ENCODE measurements at places on chromosomes 3 and 15.

DNA sequence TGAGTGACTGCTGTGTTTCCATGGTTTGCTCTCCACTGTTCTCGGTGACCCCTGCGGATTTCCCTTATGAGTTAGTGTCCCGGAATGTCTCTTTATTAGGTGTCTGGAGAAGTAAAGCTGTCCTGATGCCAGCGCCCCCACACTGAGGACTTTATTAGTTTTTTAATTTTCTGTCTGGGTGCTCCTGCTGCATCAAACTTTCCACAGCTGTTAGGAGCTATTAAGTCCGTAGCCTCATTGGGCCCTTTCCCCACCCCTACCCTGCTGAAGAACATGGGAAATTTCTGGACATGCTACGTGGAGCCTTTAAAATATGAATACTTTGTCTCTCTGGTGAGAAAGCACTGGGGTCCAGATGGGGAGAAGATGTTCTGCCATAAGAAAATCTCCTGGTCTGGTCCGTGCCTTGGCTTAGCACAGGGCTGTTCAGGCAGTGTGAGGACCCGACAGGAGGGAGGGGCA is 161.7 kb upstream of the HES1 start:
- no peak for DNase-seq

- DNase-seq, result no peak
Measured at GRCh38 chr3:27213450-27213849, 155.7 kb downstream of the NEK10 start.

DNA sequence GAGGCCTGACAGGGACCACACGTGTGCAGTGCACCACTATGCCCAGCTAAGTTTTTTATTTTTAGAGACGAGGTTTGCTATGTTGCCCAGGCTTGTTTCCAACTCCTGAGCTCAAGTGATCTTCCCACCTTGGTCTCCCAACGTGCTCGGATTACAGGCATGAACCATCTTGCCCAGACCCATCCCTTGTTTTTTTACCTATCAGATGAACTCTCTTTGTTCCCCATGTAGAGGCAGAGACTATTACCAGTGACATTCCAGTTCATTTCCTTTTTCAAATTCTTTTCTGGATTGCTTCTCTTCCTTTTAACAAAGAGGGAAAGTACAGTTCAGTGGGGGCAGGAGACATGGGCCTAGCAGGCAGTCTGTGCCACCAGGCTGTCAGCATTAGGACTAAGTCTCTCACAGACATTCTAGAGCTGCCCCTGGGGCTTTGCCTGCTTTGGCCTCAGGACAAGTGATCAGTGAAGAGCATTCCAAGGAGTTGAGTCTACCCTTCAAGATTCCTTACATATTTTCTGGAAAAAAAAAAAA is 103.5 kb upstream of the SLC7A14 start:
- DNase-seq, result no peak

DNA sequence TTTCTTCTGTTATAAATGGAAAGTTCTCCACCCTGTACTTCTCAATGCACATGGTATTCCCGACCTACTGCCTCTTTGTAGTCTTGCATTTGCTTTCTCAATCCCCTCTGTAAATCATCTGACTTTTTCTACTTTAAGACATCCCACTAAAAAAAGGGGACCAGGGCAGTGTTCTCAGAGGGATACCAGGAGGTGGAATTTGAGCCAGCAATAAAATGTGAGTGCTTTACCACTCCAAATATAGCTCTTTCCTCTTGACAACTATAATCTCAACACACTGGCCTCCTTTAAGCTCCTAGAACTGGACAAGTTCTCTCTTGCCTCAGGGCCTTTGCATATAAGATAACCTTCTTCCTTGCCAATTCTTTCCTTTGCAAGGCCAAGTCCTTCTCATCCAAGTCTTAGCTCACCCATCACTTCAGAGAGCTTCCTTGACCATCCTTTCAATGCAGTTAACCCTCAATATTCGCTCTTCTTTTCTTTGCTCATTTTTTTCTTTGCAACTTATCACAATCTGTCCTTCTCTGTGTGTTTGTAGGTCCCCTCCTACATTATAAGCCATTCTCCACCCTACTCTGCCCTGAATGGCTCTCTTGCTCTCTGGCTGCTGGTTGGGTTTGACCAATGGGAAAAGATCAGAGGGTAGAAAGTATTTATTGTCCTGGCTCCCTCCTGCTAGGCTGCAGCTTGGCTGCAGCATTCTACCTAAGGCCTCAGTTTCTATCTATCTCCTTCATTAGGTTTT is 93.4 kb downstream of the PRICKLE2 start:
- DNase-seq, result no peak

GRCh38 chr3:131591394-131592014 is 88.7 kb upstream of the MRPL3 start:
- DNase-seq, result no peak

DNA sequence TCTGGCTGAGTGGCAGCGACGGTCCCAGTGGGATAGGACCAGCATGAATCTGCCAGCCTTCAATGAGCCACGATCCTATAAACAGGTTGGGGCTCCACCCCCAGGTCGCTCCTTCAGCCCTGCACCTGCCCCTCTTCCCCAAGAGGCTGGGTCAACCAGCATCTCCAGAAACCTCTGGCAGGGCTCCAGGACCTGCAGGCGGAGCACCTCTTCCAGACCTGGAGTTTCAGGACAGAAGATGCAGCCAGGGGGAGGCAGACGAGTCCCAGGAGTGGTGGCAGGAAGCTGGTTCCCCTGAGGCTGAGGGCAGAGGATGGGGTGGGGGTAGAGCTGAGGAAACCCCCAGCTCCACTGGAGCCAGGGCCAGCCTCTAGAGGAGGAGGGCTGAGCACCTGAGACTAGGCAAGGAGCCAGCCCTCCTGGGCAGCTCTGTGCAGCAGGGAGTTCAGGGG is at the start of gene PLA2G4D:
TSS of gene PLA2G4D (minus strand) at position 51 of the 452 bp plus-strand sequence. CDS start 103 bp downstream, outside the sequence.
- DNase-seq, result no peak

- no peak for DNase-seq
Measured at GRCh38 chr15:73021139-73021621, 31.1 kb upstream of the NEO1 start.

DNA sequence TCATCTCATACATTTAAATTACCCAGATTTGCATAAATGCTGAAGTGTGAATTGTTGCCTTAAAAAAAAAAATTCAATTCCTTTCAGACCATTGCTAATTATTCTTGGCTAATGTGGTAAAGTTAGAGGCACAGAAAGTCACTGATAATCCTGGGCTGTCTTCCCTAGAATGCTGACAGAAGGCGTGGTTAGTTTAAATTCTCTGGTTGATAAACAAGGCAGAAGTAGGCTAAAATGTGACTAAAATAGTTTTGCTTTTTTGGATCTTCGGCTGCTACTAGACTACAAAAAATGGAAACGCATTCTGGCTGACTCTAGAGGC is 193.7 kb downstream of the OTOL1 start:
- DNase-seq, result no peak

DNA sequence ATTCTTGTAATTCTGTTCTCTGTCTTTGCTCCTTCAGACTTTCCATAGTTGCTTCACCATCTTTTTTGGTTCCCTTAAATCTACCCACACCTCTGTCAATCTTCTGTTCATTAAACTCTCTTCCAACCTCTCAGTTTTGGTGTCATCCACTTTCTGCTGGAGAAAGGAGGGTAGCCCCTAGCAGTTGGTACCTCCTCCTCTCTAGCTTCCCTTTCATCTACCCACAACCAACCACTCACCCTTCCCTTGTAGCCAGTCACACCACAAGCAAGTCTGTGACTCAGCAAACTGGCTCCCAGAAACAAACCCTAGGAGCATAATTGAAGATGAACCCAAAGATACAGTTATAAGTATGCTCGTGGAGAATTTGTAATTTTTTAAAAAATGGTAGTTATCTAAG is 318.6 kb downstream of the FHIT start:
- no peak for DNase-seq

DNA sequence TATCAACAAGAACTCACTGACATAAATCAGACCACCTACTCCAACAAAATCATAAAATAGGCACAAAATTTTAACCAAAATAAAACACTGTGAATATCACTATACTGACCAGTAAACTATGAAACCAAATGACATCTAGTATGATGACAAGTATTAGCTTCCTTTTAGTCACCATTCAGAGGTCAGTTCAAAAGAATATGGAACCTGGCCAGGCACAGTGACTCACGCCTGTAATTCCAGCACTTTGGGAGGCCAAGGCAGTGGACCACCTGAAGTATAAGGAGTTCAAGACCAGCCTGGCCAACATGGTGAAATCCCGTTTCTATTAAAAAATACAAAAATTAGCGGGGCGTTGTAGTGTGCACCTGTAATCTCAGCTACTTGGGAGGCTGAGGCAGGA is 65.8 kb downstream of the SMARCC1 start:
- no peak for DNase-seq

DNA sequence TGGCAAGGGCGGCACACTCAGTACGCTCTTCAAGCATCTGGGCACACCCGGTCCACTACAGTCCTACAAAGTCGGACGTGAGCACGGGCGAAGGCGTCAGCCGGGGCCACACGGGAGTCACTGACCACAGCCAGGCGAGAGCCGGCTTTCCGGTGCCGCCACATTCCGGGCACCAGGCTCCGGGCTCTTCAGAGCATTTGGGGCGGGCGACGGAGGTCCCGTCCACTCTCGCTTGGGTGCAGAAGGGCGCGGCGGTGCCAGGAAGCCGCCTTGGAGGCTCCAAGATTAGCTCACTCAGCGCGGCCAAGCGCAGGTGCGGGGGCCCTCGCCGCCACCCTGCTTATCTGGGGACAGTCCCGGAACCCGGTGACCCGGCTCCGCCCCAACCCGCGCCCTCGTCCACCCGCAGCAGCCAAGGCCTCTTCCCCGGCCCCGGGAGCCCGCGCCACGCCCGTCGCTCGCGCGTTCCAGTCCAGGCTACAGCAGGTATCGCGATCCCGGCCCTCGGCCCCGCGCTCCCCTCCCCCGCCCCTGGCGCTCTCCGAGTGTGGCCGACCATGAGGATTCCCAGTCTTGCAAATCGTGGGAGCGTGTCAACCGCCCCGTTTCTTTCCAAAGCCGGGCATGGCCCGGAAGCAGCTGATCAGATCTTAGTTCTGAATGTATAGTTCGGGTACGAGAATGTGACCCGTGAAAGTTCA is at the start of gene ADPRH:
TSS of gene ADPRH (plus strand) at position 127 of the 701 bp plus-strand sequence. CDS start 2,678 bp downstream, outside the sequence.
- DNase-seq, result peak; percentile 58

GRCh38 chr3:100009276-100010086 is 104.8 kb downstream of the FILIP1L start:
- no peak for DNase-seq

GRCh38 chr3:112860898-112861297 is 14.2 kb upstream of the CD200R1L start:
- no peak for DNase-seq

DNA sequence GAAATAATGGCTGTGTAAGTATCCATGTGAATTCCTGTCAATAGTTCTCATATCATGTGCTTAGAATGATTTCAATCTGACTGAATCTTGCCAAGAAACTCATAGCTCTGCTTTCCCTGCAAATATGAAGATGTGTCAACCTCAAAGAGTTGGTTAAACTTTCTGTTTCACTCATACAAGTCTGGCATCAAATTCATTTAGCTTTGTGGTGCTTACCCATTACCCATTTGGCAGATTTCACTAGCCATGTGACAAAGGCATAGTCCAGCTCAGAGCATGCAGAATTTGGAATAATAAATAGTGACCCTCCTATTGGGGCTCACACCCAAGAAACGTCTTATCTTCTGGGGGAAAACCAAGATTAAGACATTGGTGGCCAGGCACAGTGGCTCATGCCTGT is 256.6 kb upstream of the TPRG1 start:
- DNase-seq, result no peak

DNA sequence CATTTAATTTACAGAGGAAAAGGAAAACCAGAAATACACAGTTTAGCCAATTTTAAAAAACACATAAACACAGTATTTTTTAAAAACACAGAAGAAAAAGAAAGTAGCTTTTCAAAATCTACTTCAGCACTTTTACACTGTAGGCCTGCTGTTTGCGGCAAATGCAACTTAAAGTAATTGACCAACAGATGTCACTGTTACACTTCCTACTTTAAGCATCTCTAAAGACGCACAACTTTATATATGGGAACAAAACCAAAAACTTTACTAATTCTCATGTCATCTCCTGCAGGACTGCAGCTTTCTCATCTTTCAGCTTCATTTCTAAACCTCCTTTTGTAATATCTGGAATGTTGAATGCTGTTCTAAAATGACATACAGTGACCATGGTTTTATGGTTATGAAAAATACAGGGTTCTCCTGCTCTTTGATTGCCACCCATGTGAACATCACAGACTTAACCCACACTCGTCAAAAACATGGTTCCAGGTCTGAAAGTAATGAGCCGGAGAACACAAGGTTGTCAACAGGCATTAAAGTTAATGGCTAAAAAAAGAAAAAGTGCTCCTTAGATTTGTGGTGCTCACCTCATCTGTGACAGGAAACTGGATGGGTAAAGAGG is 107.9 kb downstream of the FMN1 start:
- DNase-seq, result no peak

DNA sequence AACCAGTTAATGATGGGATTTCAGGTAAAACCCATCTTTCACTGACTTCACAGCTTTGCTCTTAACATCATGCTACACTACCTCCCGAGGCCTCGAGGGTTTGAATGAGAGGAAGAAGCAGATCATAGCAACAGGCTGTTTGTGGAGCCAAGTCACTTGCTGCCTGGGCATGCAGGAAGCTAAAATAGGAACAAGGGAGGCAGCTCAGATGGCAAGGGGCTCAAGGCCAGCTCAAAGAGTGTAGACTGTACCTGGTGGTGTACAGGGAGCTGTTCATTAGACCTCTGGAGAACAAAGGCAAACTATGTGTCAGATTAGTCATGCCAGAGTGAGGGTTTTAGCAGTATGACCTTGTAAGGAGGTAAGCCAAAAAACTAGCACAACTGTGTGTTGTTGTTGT is 28.8 kb downstream of the ARRDC4 start:
- DNase-seq, result no peak
